Activated T-cell treated with anti-CD3 and anti-CD28 coated beads for 1 hour (primary cell): ENCODE measurements at places on chromosomes 2 and 18.

DNA sequence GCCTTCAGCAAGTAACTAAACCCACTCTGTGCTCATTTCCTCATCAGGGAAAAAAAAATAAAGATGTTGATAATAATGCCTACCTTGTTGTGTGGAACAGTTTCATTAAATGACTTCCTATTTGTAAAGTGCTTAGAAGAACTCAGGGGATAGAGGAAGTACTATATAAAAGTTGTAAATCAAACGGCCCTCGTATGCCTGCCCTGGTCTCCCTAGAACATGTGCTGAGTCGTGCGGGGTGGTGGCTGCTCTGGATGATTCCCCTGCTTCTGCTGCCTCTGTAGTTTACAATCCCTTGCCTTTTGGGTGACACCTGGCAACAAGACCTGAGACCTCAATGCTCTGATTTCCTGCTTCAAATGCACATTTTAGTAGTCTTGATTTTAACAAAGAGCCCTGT lies 170.0 kb downstream of the CERS6 start:
- DNase-seq, result no peak

- DNase-seq, result peak; percentile 85
Observed at GRCh38 chr2:231714639-231715498, 6.5 kb downstream of the PTMA start.

- DNase-seq, result no peak
Observed at GRCh38 chr2:180062178-180062577, 55.1 kb upstream of the CWC22 start.

DNA sequence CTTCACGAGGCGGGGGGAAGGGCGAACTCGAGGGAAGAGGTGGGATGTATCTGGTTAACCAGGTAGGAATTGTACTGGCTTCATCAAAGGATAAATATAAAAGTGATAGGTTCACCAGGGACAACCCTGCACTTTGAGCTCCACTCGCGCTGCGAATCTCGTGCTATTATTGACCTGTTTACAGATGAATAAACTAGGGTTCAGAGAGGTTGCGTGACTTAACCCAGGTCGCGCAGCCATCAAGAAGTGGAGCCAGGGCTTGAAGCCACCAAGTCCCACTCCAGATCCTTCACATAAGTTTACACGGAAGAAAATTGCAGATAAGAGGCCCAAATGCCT lies 1.4 kb upstream of the CYP1B1 start:
- DNase-seq, result no peak

GRCh38 chr2:96952976-96953610 lies 33.3 kb downstream of the FAM178B start:
- DNase-seq, result no peak

GRCh38 chr2:172977270-172978062 lies 98.2 kb upstream of the MAP3K20 start:
- no peak for DNase-seq

GRCh38 chr18:54775686-54776085 lies 52.6 kb upstream of the RAB27B start:
- DNase-seq, result no peak

DNA sequence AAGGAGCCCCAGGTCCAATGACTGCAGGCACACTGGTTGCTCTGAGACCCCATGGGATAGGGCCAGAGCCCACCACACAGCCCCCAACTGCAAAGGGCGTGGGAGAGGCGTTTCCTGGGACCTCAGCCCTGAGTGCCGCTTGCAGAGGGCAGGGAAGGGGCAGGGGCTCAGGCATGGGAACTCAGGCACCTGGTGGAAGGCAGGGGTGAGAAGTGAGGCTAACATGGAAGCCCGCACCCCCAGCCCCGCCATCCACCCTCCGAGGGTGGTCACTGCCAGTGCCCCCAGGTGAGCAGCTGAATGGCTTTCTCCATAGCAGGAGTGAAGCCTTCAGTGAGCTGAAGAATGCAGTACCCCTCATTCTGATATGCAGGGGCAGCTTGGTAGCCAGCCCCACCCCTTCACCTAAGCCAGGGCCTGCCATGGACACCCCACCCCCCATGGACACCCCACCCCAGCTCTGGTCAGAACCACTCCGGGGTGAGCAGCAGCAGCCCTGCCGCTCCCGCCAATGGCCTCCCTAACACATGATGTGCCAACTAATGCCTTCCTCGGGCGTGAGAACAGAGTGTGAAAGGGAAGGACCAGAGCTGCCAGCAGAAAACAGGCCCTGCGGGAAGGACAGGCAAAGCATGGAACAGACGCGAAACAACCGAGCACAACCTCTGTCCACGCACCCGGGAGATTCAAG lies 6.6 kb downstream of the KIF1A start:
- DNase-seq, result no peak

GRCh38 chr2:43193652-43194120 lies 32.7 kb downstream of the ZFP36L2 start:
- no peak for DNase-seq

- DNase-seq, result no peak
Observed at GRCh38 chr2:1306014-1306686, 107.1 kb upstream of the TPO start.

DNA sequence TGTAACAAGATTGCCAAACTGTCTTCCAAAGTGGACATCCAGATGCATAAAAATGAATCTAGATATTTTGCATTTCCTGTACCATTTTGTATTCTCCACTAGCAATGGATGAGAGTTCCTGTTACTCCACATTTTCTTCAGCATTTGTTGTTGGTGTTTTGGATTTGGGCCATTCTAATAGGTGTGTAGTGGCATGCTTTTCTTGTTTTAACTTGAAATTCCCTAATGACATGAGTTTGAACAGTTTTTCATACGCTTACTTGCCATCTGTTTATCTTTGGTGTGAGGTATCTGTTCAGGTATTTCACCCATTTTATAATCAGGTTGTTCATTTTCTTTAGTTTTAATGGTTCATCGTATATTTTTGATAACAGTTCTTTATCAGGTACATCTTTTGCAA lies 73.9 kb downstream of the UBE2E3 start:
- no peak for DNase-seq
